CD4-positive, alpha-beta T cell treated with Interleukin-4 for 4 hours (primary cell): ENCODE measurements at places on chromosomes 11 and 22.

DNA sequence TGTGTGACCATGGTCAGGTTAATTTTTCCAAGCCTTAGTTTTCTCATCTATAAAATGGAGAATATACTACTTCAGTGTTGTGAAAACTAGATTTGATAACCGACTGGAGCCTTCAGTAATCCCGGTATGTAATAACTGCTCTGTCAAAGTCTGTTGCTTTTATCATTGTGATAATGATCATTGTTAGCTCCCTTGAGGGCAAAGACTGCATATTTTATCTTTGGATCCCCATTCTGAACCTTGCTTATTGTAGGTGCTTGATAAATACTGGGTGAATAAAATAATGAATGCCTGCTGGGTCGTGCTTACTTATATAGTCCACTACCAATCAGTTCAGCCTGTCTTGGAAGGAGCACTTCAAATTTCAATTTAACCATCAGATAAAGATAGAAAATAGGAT lies 105.3 kb downstream of the ARFGAP2 start:
- DNase-seq = no peak

GRCh38 chr11:64358536-64358906 lies 441 bp upstream of the RPS6KA4 start:
- no peak for DNase-seq

GRCh38 chr11:31977343-31977742 lies 113.5 kb upstream of the RCN1 start:
- no peak for DNase-seq

GRCh38 chr22:46534177-46534776 lies 3.1 kb downstream of the CELSR1 start:
- DNase-seq = no peak

DNA sequence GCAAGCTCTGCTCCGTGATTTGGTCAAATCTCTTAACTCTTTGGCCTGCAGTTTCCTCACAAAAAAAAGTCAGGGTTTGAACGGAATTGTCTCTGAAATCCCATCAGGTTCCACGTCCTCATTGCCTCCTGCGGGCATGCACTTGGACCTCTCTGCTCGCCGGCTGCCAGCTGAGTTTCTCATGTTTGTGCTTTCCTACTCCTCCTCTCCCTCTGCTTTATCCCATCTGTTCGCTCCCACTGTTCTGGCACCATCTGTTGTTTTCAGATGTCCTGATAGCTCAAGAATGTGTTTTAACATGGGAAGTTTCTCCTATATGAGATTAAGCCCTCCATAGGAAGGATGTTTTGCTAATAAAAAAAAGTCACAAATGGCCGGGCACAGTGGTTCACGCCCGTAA lies 49.4 kb upstream of the ARHGAP42 start:
- DNase-seq = no peak

- no peak for DNase-seq
These were observed at the start of gene RAB3IL1 for GRCh38 chr11:61917334-61918109. TSS of gene RAB3IL1 (minus strand) at chr11:61917566. CDS start at chr11:61917367, 199 bp downstream.

DNA sequence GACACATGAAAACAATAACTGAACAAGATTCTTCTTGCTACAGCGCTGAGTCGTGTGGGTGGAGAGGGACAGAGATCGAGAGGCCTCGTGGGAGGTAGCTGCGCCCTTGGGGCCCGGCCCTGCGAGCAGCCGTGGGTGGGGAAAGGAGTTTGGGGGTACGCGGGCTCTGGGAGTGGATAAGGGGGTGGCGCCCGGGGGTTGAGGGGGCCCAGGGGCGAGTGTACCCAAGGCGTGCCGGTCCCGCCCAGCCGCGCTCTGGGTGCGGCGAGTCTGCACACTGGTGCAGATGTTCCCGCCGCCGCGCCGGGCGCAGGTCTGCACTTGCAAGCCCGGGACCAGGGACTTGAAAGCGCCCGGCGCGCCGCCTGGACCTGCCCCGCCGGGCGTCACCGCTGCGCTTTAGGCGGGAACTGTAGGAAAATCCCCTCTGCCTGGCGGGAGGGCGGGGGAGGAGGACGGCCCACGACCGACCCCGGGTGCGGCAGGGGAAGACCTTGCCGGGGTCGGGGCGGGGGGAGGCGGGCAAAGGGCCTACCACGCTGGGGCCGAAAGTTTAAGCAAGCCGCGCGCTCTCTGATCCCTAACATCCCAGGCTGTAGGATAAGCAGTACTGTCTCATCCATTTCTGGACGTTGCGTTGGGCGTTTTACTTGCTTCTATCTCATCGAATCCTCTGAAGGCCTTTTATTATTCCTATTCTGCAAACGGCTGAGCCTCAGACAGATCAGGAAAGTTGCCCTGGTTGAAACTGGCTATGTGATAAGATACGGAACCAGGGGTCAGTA lies 1.4 kb upstream of the KREMEN1 start:
- DNase-seq = no peak

GRCh38 chr11:123216249-123216648 lies 21.2 kb upstream of the CLMP start:
- no peak for DNase-seq
